ENCODE measurements at places on chromosomes 7 and 10.

GRCh38 chr7:122595885-122596284 lies 103.0 kb downstream of the RNF133 start:
- no peak for DNase-seq

GRCh38 chr10:31346953-31347352 lies 27.9 kb downstream of the ZEB1 start:
- no peak for DNase-seq

GRCh38 chr7:2172311-2173188 lies 60.2 kb downstream of the MAD1L1 start:
- DNase-seq, result no peak

- DNase-seq, result no peak
Observed at GRCh38 chr7:98225913-98226614, 14.8 kb downstream of the BHLHA15 start.

DNA sequence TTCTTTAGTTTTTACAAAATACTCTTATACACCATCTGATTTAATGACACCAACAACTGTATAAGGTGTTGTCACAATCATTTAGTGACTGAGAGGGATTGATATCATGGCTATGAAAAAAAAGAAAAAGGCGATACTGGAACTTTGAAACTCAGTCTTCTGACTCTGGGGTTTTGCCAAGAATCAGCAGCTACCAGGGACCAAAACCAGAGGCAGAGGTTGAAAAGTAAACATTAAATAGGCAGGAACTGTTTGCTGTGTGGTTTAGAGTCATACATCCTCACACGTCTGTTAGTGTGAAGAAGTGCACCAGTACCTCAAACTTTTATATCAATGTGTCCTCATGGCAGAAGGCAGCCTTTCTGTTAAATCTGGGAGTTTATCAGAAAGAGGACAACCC lies 19.9 kb upstream of the GGCT start:
- DNase-seq, result no peak

GRCh38 chr7:108135446-108136190 lies 5.5 kb upstream of the LAMB4 start:
- DNase-seq, result no peak

All from spinal cord (tissue), 10 donors.